ENCODE measurements at places on chromosomes 3 and 15. TPM values are rescaled to one million over a fixed set of nuclear protein-coding genes. Genes with fewer than 3 reads are reported as not detected.

Gene ACKR4
- not detected for total RNA-seq

Gene LSMEM2
- not detected for total RNA-seq

Gene POPDC2
- 0.78 TPM for total RNA-seq

Gene SCN11A
- total RNA-seq, result not detected

Gene PDZRN3
- not detected for total RNA-seq

Gene DNAH1
- total RNA-seq, result 0.99 TPM

Gene SKIL
- 26.7 TPM for total RNA-seq

Gene TEX55
- not detected for total RNA-seq

Gene ZPLD1
- total RNA-seq, result 0.08 TPM

Gene VWA5B2
- 0.44 TPM for total RNA-seq

Gene SLC28A1
- total RNA-seq, result not detected

Gene TTLL13
- 0.61 TPM for total RNA-seq

Gene IL5RA
- not detected for total RNA-seq

Gene ALDH1A2
- total RNA-seq, result 0.33 TPM

Gene CYP1A2
- total RNA-seq, result not detected

Gene CDC25A
- total RNA-seq, result 12.3 TPM

Gene UROC1
- total RNA-seq, result not detected

Gene CPN2
- not detected for total RNA-seq

All from A549 treated with RU486 at 1 μM for 4 hours (cell line).